Ovary (tissue), 10 donors: ENCODE measurements at places on chromosomes 2 and 18. TPM values are rescaled to one million over a fixed set of nuclear protein-coding genes. Genes with fewer than 3 reads are reported as not detected.

- H3K4me1 ChIP-seq: no peaks in the 10 kb centered on the region
- no peak overlapping the region for H3K27ac ChIP-seq
- no peaks in the 10 kb centered on the region for H3K36me3 ChIP-seq
- H3K27me3 ChIP-seq: no peaks in the 10 kb centered on the region
Measured at GRCh38 chr2:181563101-181563692, 93.7 kb downstream of the CERKL start.

GRCh38 chr18:33960417-33960816 lies 264.3 kb downstream of the NOL4 start:
- H3K36me3 ChIP-seq: no peaks in the 10 kb centered on the region
- no peaks in the 10 kb centered on the region for H3K4me1 ChIP-seq

VWA3B gene
- total RNA-seq: 8.1 TPM

PSMA8 gene
- total RNA-seq: 0.15 TPM

DNA sequence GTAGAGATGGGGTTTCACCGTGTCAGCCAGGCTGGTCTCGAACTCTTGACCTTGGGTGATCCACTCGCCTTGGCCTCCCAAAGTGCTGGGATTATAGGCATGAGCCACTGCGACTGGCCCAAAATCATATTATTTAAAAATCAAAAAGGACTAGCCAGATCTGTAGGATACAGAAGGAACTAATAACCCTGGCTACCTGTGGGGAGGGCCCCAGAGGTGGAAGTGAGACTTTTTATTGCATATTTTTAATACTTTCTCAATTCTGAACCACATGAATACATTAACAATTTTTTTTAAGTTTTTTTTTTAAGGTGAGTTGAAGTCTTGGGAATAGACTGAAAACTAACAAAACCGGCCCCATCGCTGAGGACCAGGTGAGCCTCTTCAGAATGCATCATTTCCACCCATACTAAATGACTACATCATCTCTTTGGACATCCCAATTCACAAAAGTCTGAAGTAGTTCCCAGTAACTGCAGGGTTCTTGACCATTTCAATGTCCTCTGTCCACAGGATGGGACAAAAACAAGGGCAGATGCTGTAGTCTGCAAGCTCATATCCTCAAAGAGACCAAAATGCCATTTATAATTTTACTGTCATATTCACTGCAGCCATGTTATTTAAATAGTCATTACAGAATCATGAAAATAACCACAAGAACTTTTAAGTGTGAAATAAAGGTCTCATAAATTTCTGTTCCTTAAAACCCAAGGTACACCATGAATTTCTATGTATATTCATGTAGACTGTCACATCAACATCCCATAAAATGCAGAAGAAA lies 21.4 kb downstream of the RPL31 start:
- no peaks in the 10 kb centered on the region for H3K36me3 ChIP-seq
- no peaks in the 10 kb centered on the region for H3K4me1 ChIP-seq
- H3K27me3 ChIP-seq: no peaks in the 10 kb centered on the region
- H3K4me3 ChIP-seq: no peak overlapping the region
- DNase-seq: no peak
- H3K27ac ChIP-seq: no peak overlapping the region

DNA sequence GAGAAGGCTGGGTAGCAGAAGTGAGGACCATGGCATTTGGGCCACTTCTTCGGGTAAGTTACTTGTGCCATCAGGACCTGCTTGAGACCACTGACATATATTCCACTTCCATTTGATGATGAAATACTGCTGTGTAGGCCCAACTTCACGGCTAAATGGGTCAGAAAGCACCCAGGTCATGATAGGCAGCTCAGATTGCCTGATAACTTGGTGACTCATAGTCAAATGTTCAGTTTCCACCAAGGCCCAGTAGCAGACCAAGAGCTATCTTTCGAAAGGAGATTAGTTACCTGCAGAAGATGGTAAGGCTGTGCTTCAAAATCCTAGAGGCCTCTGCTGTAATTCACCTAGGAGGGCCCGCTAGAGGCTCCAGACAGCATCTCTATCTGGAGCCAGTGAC lies 31.8 kb upstream of the MEX3C start:
- no peak for DNase-seq
- no peaks in the 10 kb centered on the region for H3K36me3 ChIP-seq
- no peaks in the 10 kb centered on the region for H3K4me1 ChIP-seq
- no peaks in the 10 kb centered on the region for H3K27me3 ChIP-seq
- no peak overlapping the region for H3K27ac ChIP-seq
- H3K4me3 ChIP-seq: no peak overlapping the region

DNA sequence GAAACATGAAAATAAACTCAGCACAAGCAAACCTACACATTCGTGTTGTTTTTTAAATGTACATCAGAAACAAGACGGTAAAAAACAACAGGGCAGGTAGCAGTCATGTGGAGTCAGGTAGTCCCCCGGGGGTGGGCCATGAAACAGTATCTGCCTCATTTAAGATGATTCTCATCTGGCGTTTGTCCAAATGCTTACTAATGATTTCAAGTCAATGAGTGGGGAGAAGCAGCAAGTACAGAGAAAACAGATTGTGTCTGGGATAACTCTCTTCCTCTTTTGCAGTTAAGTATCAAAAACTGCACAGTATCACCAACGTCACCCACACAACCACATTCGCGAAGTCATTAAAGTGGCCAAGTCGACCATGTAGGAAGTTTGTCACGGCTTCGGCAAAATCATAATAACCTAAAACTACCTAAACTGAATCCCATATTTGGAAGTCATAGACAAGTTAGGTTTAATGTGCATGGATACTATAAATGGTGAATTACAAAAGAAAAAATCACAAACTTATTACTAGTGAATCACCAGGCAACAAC lies 1.3 kb downstream of the LAPTM4A start:
- H3K4me1 ChIP-seq: peaks cover 6% of the 10 kb centered on the region
- H3K36me3 ChIP-seq: no peaks in the 10 kb centered on the region
- DNase-seq: no peak

DNA sequence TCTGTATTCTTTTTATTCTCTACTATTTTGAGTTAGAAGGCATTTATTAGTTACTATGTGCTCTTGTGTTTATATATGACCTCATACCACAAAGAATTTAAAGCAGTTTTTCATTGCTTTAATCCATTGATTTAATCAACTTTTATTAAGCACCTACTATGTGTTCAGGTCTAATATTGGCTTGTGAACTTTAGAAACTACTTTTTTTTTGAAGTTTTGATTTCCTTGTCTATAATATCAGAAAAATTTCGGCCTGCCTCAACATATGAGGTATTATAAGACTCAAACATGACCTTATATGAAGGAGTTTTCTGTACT lies 117.7 kb downstream of the ZNF521 start:
- no peaks in the 10 kb centered on the region for H3K36me3 ChIP-seq
- no peaks in the 10 kb centered on the region for H3K27me3 ChIP-seq
- peak overlapping the region; percentile 58 for H3K27ac ChIP-seq
- peaks cover 7% of the 10 kb centered on the region for H3K4me1 ChIP-seq
- no peak overlapping the region for H3K4me3 ChIP-seq

MSH2 gene
- 8.8 TPM for total RNA-seq

IL36G gene
- total RNA-seq: not detected

DNA sequence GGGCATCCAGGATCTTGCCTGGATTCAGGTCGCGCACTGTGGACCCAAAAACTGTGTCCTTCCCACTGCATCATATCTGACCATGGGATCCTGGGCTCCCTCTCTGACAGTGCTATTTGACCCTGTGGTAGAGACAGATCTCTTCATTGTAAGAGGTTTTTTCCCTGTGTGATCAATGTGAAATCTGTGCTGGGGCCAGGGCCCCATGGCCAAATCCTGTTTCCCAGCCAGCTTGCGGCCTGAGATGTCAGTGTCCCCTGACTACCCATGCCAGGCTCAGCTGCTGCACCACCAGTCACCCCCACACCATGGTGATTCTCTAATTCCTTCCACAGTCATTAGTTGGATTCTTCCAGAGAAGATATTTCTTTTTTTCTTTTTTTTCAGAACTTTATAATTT lies 3.5 kb downstream of the PRLH start:
- H3K27me3 ChIP-seq: no peaks in the 10 kb centered on the region
- no peak overlapping the region for H3K27ac ChIP-seq
- no peaks in the 10 kb centered on the region for H3K36me3 ChIP-seq
- no peak for DNase-seq
- no peak overlapping the region for H3K4me3 ChIP-seq

GRCh38 chr2:190600293-190601103 lies 48.4 kb upstream of the NAB1 start:
- H3K27ac ChIP-seq: no peak overlapping the region
- no peak for DNase-seq
- H3K4me3 ChIP-seq: no peak overlapping the region
- H3K36me3 ChIP-seq: no peaks in the 10 kb centered on the region
- H3K27me3 ChIP-seq: no peaks in the 10 kb centered on the region

GRCh38 chr2:182647499-182647787 lies 68.6 kb upstream of the DNAJC10 start:
- no peaks in the 10 kb centered on the region for H3K4me1 ChIP-seq
- H3K27me3 ChIP-seq: no peaks in the 10 kb centered on the region
- no peak overlapping the region for H3K4me3 ChIP-seq

GRCh38 chr2:121866789-121867188 lies 111.3 kb downstream of the TSN start:
- no peak overlapping the region for H3K4me3 ChIP-seq
- no peaks in the 10 kb centered on the region for H3K4me1 ChIP-seq
- no peaks in the 10 kb centered on the region for H3K36me3 ChIP-seq
- H3K27me3 ChIP-seq: no peaks in the 10 kb centered on the region

DNA sequence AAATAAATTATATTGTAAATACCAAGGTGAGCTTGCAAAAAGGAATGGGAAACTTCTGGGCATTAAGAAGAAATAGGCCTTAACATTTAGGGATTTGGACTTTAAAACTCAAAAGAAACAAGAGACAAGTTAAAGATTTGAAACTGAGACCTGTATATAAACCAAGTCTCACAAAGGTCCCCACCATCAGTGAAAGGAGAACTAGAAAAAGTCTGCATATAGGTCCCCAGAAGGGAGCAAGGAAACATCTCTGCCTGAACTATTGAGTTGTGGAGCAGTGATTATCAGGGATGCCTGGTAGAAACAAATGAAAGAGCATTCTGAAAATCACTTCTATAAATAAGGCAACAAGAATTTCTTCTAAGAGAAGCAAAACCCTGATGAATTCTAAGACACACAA lies 30.5 kb upstream of the ITGAV start:
- DNase-seq: no peak
- no peaks in the 10 kb centered on the region for H3K4me1 ChIP-seq
- H3K27me3 ChIP-seq: no peaks in the 10 kb centered on the region
- H3K36me3 ChIP-seq: no peaks in the 10 kb centered on the region
- no peak overlapping the region for H3K4me3 ChIP-seq

DNA sequence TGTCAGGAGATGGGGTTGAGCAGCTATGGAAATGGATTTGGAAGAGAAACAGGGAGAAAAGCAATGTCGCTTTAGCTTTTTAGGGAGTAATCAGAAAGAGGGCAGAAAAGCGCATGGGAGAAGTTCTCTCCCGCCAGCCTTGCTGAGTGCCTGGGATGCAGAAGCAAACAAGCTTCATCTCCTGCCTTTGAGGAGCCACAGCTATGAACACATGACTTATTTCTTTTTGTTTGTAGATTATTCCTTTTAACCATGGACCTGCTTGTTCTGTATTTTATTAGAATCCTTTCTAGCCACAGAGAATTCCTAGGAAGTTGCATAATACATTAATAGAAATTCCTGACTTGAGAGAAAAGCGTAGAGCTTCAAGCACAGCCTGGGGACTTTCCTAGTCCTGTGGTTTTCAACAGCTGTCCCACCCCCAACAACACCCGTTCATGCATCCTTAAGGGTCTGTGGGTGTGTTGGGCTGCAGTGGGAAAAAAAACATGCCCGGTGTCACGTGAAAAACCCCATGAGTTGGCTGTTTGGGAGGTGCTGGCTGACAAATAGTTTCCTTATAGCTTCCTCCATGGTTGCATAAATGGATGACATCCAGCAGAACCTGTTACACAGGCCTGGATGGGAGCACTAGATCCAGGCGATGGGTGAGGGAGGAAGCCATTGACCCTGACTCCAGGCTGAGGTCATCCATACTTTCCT lies 14.9 kb downstream of the SLC9A4 start:
- no peaks in the 10 kb centered on the region for H3K36me3 ChIP-seq
- H3K27me3 ChIP-seq: no peaks in the 10 kb centered on the region
- DNase-seq: no peak

DNA sequence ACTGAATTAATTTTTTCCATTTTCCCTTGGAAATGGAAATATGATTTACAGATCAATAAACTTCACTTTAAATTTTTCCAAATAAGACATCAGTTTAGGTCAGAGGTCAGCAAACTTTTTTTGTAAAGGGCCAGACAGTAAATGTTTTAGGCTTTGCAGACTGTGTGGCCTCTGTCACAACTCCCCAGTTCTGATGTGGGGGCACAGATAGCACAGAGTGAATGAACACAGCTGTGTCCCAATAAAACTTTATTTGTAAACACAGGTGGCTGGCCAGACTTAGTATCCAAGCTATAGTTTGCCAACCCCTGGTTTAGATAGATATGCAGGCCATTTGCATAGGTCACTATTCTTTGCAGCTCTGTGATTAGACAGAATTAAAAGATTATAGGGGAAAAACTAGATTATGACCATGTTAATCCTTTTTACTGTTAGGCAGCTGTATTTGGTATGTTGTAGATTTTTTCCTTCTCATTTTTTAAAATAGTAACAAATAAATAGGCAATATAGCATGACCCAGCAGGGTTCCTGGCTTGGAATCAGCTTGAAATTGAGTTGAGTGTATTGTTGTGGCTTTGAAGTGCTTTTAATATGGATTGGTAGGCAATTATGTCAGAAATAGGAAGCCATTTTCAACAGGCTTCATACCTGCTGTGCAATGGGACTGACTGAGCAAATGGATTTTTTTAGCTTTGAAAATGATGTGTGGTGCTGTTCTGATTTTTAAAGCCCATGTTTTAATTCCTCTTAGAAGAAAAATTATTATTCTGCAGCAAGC lies 59.7 kb downstream of the WDSUB1 start:
- H3K36me3 ChIP-seq: no peaks in the 10 kb centered on the region
- H3K27ac ChIP-seq: no peak overlapping the region
- H3K4me1 ChIP-seq: no peaks in the 10 kb centered on the region
- H3K27me3 ChIP-seq: no peaks in the 10 kb centered on the region
- no peak for DNase-seq
- H3K4me3 ChIP-seq: no peak overlapping the region

PSD4 gene
- 5.4 TPM for total RNA-seq

SKA1 gene
- total RNA-seq: not detected

ALPG gene
- total RNA-seq: not detected

ANKRD30B gene
- not detected for total RNA-seq

GRCh38 chr2:128779301-128780095 lies 460.8 kb upstream of the HS6ST1 start:
- peak; percentile 8 for DNase-seq
- no peaks in the 10 kb centered on the region for H3K36me3 ChIP-seq
- no peak overlapping the region for H3K27ac ChIP-seq
- no peaks in the 10 kb centered on the region for H3K27me3 ChIP-seq

- H3K27ac ChIP-seq: no peak overlapping the region
- H3K4me3 ChIP-seq: no peak overlapping the region
- H3K36me3 ChIP-seq: no peaks in the 10 kb centered on the region
- no peaks in the 10 kb centered on the region for H3K27me3 ChIP-seq
Measured at GRCh38 chr18:53152476-53152875, 812.5 kb downstream of the DCC start.

ITGB1BP1 gene
- 77.8 TPM for total RNA-seq
